HT-29 (cell line): ENCODE measurements at places on chromosomes 4 and X. TPM values are rescaled to one million over a fixed set of nuclear protein-coding genes. Genes with fewer than 3 reads are reported as not detected.

Gene SNCA
- total RNA-seq: not detected in 2 replicates

Gene ASB11
- total RNA-seq: not detected in 2 replicates

Gene USP17L19
- total RNA-seq: not detected in 2 replicates

Gene SHROOM2
- total RNA-seq: not detected in 2 replicates

Gene XAGE1B
- total RNA-seq: not detected in 2 replicates

Gene MCTS1
- 20.1 and 24.4 TPM in 2 replicates for total RNA-seq

Gene HTR2C
- total RNA-seq: not detected in 2 replicates

Gene F9
- total RNA-seq: not detected in 2 replicates

Gene DMRTC1B
- total RNA-seq: not detected in 2 replicates

Gene ASB9
- 0.34 and 1.1 TPM in 2 replicates for total RNA-seq

Gene GABRG1
- total RNA-seq: not detected in 2 replicates

Gene XG
- total RNA-seq: not detected in 2 replicates

Gene FGFR3
- total RNA-seq: 73.4 and 77.0 TPM in 2 replicates

Gene TEX13C
- total RNA-seq: not detected in 2 replicates

Gene RIPPLY1
- total RNA-seq: 0.28 TPM in 1 of 2 replicates, not detected in the other

Gene AFM
- total RNA-seq: not detected in 2 replicates

Gene SSX4B
- not detected in 2 replicates for total RNA-seq

Gene VSIG4
- not detected in 2 replicates for total RNA-seq

Gene CT45A10
- not detected in 2 replicates for total RNA-seq

Gene CTAG1A
- not detected in 2 replicates for total RNA-seq

Gene HELT
- total RNA-seq: not detected in 2 replicates

Gene SRPX2
- total RNA-seq: 0.28 and 0.78 TPM in 2 replicates

Gene MAGEA9B
- total RNA-seq: not detected in 2 replicates

Gene SCOC
- 9.5 and 10.8 TPM in 2 replicates for total RNA-seq

Gene ZCCHC12
- total RNA-seq: not detected in 2 replicates

Gene CT45A7
- not detected in 2 replicates for total RNA-seq

Gene TMEM150C
- total RNA-seq: not detected in 2 replicates

Gene FATE1
- total RNA-seq: not detected in 2 replicates

Gene ANK2
- total RNA-seq: 0.03 and 0.08 TPM in 2 replicates

Gene SYN1
- not detected in 2 replicates for total RNA-seq

Gene KCND1
- 0.18 TPM in 1 of 2 replicates, not detected in the other for total RNA-seq

Gene KIAA1210
- not detected in 2 replicates for total RNA-seq

Gene BTC
- 1.4 and 1.9 TPM in 2 replicates for total RNA-seq

Gene ODAPH
- not detected in 2 replicates for total RNA-seq
